Activated naive CD8-positive, alpha-beta T cell treated with anti-CD3 and anti-CD28 coated beads, Interleukin-2, amount 10 ng/mL, durations not matched to agents 7 days and 5 days (primary cell): ENCODE measurements at places on chromosomes 12 and 14.

DNA sequence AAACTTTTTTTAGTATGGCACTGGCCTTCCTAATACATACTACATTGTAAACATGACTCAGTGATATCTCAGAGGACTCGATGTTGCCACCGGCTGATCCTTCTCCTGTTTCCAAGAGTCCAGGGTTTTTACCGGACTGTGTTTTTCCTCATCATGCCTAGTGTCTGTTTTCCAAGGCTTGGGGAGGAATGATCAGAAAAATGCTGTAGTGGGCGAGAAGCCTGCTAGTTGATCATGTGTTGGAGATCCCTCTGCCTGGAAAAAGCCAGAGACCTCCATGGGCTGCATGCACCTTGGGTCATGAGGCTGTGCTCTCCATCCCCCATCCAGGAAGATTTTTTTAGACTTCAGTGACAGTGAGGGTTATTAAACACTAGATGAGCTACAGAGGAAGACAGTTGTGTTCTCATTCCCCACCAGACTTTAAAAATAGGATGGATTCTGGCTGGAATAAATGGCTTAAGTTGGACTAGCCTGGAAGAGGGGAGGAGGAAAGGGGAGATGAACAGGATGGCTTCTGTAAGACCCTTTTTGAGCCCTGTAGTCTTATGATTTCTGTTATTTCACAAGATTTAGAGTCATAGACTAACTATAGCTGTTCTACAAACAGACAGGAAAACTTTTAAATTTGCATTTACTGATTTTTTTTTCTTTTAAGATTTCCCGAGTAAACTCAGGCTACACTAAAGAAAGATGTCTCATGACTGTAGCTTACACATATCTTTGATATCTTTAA, 145.7 kb downstream of the SAMD4A start:
- no peak for DNase-seq
- H3K27ac ChIP-seq = peak overlapping the region; percentile 83
- H3K36me3 ChIP-seq = peaks cover 11% of the 10 kb centered on the region
- H3K4me3 ChIP-seq = peak overlapping the region; percentile 59

DNA sequence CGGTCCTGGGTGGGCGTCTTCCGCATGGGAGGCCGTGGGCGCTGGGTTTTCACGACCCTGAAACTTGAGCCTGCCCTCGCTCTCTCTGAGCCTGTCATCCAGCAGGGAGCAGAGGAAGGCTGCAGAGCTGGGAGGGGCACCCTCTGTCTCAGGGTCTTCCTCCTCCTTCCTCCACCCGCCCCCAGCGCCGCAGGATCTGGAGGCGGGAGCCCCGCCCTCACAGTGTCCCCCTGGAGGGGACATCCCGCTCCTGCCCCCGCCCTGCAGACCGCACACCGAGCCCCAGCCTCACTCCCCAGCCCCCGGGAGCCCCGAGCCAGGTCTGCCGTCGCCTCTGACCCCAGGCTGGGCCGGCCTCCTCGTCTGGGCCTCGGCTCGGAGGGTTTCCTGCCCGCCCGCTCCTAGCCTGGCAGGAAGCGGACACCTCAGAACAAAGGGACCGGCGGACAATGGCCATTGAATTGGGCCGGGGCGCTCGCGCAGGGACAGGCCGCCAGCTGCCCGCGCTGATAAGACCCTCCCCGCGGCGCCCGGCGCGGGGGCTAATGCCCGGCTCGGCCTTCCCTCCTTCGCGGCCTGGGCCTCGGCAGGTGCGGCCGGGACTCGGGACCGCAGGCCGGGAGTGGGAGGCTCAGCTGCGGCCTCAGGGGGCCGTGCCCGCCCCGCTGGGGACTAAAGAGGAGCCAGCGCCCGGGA, 15.3 kb upstream of the NUDT14 start:
- DNase-seq = no peak
- peaks cover 23% of the 10 kb centered on the region for H3K27me3 ChIP-seq
- H3K4me1 ChIP-seq = peaks cover 26% of the 10 kb centered on the region
- H3K36me3 ChIP-seq = no peaks in the 10 kb centered on the region
- H3K27ac ChIP-seq = no peak overlapping the region

- no peak overlapping the region for H3K27ac ChIP-seq
- DNase-seq = no peak
- H3K4me1 ChIP-seq = peaks cover 61% of the 10 kb centered on the region
- H3K27me3 ChIP-seq = no peaks in the 10 kb centered on the region
Observed at GRCh38 chr14:72521045-72521444, 372.9 kb downstream of the DPF3 start.

DNA sequence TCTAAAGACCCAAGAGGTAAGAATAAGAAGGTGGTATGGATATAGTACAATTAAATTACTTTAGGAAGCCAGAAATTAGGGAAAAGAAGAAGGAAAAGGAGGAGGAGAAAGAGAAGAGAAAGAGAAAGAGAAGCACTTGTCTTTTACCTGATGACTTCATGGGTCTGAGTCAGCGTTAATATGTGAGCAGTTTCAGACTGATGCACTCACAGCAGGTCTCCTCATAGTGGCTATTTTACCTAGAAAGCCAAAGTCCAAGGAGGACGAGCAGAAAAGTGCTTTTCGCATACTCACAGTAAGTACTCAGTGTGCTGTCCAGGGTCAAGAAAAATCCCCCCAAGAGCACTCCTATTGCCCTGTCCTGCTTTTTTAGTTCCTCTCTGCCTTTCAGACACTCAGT, 222.1 kb downstream of the C12orf42 start:
- no peak overlapping the region for H3K27ac ChIP-seq
- H3K4me3 ChIP-seq = no peak overlapping the region
- peaks cover 2% of the 10 kb centered on the region for H3K36me3 ChIP-seq

DNA sequence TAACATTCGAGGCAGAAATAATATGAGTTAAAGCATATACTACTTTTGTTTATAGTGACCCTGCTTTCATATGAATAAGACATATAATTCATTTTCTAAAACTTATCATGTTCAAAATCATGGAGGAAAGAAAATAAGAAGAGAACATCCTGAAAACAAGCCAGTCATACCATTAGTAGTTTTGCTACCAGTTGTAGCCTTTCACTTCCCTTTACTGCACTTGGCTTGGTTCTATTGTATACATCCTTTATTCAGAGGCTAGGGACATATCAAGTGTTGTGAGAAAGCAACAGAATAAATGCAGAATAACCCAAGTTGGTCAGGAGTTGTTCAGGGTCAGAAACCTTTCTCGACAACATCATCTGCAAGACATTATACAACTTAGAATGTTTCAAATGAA, 598.7 kb downstream of the SOX5 start:
- no peaks in the 10 kb centered on the region for H3K36me3 ChIP-seq
- H3K4me1 ChIP-seq = no peaks in the 10 kb centered on the region
- no peaks in the 10 kb centered on the region for H3K27me3 ChIP-seq
- no peak overlapping the region for H3K4me3 ChIP-seq

DNA sequence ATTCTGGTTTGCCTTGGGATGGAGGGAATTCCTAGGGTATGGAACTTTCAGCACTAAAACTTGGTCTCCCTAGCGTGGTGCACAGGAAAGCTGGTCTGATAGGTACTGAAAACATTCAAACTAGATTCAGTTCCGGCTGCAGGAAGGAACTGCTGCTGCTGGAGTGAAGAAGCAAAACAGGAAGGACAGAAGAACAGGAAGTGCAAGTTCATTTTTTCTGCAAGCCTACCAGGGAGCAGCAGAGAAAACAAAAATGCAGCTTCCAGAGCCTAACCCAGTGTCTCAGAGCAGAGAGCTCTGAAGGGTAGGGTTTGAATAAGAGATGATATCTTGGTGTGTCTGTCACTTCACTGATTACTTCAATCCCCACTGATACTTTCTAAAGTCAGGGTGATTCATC, 165.2 kb downstream of the VRK1 start:
- peak overlapping the region; percentile 91 for H3K27ac ChIP-seq
- peaks cover 25% of the 10 kb centered on the region for H3K36me3 ChIP-seq
- peaks cover 23% of the 10 kb centered on the region for H3K4me1 ChIP-seq
- peak overlapping the region; percentile 58 for H3K4me3 ChIP-seq
- DNase-seq = no peak
- no peaks in the 10 kb centered on the region for H3K27me3 ChIP-seq

DNA sequence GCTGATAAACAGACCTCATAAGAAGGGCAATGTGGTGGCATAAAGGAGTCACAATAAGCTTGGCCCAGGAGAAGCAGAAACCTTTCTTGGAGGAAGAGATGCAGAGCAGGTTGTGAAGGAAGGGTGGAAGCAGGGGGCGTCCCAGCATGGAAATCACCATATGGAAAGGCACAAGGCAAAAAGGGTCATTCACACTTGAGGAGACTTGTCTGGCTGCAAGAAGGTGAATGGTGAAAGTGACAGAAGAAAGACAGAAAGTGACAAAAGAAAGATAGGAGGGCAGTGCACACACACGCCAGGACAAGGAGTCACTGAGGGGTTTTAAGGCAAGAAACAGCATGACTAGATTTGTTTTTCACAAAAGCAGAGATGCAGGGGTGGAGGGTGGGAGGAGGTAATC, 38.3 kb downstream of the GALNT4 start:
- no peak overlapping the region for H3K27ac ChIP-seq
- no peak for DNase-seq
- H3K27me3 ChIP-seq = no peaks in the 10 kb centered on the region
- no peak overlapping the region for H3K4me3 ChIP-seq

DNA sequence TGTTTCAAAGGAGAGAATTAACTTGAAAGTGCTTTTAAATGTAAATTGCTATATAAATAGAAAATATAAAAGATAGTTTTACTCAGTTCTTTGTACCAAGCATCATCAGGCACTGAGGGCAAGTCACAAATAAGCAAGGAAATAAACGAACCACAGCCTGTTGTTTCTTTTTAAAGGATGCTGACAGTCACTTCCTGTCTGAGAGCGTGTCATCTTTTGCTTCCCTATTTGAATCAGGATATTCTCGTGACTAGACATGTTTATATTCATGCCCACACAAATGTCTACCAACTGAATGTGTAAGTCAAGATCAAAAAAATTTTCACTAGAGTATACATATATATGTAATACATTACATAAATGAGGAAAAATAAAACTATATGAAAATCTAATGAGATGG, 31.4 kb upstream of the SLC2A13 start:
- no peak overlapping the region for H3K27ac ChIP-seq
- no peak overlapping the region for H3K4me3 ChIP-seq
- no peak for DNase-seq
- H3K27me3 ChIP-seq = peaks cover 4% of the 10 kb centered on the region

- peaks cover 22% of the 10 kb centered on the region for H3K36me3 ChIP-seq
- no peak for DNase-seq
- H3K4me1 ChIP-seq = peaks cover 36% of the 10 kb centered on the region
- H3K4me3 ChIP-seq = no peak overlapping the region
- no peaks in the 10 kb centered on the region for H3K27me3 ChIP-seq
Observed at GRCh38 chr12:6551496-6552139, 4.2 kb downstream of the IFFO1 start.

DNA sequence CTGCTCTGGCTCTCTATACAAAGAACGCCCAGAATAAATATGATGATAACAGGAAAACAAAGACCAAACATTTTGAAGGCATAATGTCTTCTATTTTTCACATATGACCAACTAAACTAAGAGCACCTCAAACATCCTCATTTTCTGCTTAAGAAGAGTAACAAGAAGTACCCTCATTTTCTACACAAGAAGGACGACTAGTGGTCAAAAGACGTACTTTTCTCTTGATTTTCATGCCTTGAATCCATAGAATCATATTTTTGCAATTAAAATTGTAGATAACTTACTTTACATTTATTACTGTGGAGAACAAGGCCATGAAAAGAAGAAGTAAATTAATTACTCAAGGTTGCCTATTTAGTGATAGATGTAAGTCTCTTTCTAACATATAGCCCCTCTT, 358.6 kb downstream of the DUSP6 start:
- no peak overlapping the region for H3K27ac ChIP-seq
- no peaks in the 10 kb centered on the region for H3K36me3 ChIP-seq
- H3K27me3 ChIP-seq = peaks cover 25% of the 10 kb centered on the region
- H3K4me3 ChIP-seq = no peak overlapping the region

DNA sequence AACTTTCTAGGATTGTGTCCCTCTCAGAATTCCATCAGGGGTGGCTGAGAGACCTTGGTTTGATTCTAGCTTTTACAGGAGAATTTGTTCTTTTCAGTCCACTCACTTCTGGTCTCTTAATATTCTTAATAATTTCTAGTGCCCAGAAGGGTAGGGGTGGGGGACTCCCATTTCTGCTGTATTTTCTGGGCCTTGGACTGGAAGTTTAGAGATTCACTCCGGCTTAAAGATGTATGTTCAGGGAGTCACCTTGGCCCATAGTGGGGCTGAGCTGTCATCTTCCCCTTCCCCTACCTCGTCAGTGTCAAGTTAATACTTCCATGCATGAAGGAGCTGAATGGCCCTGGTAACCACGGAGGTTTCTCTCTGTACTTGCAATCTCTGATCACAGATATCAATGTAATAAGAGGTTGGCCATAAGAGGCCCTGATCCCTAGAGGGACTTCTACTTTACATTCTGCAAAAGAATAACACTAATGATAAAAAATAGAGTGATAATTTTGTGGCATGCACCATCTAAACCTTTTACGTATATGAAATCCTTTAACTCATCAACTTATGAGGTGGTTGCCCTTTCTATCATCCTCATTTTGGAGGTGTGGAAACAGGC, 6.7 kb downstream of the KRT81 start:
- no peaks in the 10 kb centered on the region for H3K36me3 ChIP-seq
- DNase-seq = no peak
- H3K4me3 ChIP-seq = no peak overlapping the region
- no peak overlapping the region for H3K27ac ChIP-seq
